Activated effector memory CD4-positive, alpha-beta T cell treated with anti-CD3 and anti-CD28 coated beads, Interleukin-2, amount 50 U/mL, for 16 hours (primary cell): ENCODE measurements at places on chromosomes 1 and 21.

DNA sequence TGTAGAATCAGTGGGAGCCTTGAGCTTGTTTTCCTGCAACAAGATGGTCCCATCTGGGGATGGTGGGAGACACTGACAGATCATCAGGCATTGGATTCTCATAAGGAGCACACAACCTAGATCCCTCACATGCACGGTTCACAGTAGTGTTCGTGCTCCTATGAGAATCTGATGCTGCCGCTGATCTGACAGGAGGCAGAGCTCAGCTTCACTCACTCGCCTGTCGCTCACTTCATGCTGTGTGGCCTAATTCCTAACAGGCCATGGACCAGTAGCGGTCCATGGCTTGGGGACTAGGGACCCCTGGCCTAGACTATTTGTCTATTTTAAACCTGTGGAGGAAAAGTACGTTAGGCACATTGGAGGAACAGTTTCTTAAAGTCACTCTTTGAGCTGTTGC lies 140.0 kb downstream of the EDEM3 start:
- no peak for DNase-seq

- peak; percentile 50 for DNase-seq
Observed at GRCh38 chr1:30449003-30449402, 274.4 kb downstream of the MATN1 start.

DNA sequence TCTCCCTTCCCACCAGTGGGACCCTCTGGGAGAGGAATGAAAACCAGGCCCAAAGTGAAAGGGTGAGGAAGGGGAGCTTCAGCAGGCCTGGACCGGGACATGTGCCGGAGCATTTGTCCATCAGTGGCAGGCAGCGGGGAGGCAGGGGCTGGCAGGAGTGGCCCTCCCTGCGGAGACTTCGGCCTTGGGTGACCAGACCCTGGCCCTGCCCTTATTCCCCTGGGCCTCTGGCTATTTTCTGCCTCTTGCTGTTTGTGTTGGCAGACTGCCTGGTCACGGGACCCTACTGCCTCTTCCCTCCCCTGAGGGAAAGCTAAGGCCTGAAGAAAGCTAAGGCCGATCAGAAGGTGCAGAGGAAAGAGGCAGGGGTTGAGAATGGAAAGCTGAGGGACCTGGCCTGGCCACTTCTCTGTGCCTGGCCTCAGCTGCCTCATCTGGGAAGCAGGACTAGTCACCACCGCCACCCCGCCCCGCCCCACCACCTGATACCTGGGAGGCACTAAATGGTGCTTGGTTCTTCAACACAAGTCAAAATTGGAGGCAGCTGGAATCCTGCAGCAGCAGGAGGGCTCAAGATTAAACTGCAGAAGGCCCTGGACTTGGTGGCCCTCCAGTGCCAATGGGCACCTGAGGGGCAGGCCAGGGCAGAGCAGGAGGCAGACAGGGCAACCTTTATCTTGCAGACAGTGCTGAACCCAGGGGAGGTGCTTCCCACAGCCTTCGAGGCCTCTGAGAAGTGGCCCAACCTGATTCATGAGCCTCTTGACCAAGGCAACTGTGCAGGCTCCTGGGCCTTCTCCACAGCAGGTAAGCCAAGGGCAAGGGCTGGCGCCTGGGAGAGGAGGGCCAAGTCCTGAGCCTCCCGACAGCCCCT lies 7.9 kb downstream of the TINAGL1 start:
- peak; percentile 54 for DNase-seq

DNA sequence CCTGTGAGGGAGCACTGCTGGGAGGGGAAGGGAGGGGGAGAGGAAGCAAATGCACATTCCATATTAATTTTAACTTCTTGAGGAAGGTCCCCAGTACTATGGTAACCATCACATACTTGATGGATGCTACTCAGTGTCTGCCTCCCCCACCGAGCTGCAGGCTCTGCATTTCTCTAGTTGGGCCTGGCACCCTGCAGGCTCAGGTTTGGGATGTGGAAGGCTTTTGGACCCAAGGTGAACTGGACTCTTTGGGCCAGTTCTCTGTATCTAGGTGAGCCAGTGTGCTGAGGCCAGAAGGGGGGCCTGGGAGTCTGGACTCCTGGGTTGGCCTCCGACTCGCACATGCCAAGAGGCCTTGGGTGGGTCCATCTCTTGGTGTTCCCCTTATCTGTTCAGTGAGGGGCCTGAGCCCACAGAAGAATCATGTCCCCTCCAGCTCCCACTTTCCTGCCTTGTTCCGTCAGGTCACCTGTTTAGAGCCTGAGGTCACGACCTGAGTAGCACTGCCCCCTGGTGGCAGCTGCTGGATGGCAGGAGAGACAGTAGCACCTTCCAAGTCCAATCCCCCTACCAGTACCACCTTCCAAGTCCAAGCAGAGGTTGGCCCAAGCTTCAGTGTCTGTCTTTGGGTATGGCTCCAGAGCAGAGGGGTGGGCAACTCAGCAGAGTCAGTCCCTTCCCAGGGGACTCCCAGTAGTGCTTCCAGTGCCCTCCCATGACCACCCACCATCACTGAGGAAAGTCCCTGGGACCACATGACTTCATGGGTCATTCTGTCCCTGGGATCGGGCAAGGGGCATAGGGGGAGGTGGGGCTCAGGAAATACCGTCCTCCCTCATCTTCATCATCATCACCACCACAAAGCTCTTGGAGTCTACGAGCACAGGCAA lies 241.8 kb downstream of the TRABD2B start:
- peak; percentile 84 for DNase-seq

GRCh38 chr1:174964972-174965361 lies 34.8 kb upstream of the CACYBP start:
- DNase-seq: no peak
